Activated CD4-positive, alpha-beta memory T cell treated with anti-CD3 and anti-CD28 coated beads, Interleukin-2, amount 10 ng/mL, durations not matched to agents 7 days and 5 days (primary cell): ENCODE measurements at places on chromosomes 7 and 10.

DNA sequence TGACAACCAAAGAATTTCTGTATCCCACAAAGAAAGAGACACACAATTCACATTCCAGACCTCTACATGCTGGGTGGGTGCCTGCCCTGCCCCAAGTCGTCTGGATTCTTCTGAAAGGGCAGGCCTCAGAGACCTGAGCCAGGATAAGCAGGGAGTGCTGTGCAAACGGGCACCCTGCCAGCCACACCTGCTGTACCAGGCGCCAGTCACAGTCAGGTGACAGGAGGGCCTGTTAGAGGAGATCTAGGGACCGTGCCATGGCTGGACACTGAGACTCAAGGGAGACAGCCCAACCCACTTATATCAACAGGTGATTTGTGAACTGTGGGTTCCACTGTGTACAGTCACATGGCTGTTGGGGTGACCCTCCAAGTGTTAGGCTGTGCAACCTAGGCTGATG lies 103.1 kb upstream of the AFAP1L2 start:
- no peak for DNase-seq

DNA sequence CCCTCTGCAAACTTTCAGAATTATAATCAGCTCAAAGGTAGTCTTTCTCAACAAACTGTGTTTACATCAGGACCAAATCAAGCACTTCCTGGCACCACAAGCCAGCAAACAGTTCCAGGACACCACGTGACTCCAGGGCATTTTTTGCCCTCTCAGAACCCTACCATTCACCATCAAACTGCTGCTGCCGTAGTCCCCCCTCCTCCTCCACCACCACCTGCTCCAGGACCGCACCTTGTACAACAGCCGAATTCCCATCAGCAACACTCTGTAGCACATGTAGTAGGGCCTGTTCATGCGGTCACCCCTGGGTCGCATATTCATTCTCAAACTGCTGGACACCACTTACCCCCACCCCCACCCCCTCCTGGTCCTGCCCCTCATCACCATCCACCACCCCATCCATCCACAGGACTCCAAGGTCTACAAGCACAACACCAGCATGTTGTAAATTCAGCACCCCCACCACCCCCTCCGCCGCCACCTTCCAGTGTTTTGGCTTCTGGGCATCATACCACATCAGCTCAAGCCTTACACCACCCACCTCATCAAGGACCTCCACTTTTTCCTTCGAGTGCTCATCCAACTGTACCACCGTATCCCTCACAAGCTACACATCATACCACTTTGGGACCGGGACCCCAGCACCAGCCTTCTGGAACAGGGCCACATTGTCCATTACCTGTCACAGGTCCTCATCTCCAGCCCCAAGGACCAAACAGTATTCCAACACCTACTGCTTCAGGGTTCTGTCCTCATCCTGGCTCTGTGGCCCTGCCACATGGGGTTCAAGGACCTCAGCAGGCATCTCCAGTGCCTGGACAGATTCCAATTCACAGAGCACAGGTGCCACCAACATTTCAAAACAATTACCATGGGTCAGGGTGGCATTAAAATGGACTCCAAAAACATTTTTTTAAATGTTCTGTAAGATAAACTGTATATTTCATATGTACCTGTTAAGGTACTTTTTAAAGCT lies 98.7 kb downstream of the KMT2E start:
- DNase-seq: no peak

DNA sequence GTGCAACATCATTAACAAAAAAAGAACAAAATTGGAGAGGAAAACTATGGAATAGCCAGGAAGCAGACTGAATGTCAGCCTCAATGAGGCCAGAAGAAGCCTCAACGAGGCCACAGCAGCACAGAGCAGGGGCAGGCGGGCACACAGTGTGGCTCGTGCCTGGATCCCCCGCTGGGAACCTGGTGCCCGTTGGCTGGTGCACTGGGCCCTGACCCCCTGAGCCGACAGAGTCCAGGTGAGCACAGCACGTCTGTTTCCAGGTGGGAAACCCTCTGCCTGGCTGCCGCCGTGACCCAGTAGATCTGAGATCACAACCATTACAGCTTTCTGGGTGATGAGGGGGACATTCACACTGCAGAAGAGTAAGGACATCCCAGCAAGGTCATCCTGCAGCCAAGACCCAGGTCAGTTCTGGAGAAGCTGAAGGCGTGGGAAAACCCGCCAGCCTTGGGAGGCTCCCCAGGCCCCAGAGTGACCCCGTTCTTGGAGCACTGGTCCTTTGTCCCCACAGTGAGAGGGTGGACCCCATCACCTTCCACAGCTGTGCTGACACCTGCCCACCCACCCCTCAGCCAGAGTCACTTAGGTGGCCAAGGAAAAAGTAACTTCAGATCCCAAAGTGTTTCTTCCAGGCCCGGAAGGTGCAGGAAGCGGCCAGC lies 222.1 kb downstream of the ADARB2 start:
- no peak for DNase-seq

DNA sequence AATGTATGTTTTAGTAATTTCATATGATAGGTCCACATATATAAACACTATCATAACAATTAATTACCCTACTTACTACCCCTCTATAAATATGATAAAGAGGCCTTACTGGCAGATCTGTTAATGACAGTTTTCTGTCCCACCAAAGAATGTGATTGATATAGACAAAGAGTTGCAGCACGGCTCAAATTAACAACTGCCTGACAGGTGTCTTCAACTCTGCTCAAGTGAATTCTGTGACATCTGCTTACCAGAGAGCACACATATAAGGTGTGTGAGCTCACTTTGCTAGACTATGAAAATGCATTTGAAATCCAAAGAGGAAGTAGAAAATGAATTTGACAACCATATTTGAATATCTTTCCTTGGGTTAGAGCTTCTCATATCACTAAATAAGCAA lies 36.6 kb downstream of the CACNA2D1 start:
- DNase-seq: no peak

DNA sequence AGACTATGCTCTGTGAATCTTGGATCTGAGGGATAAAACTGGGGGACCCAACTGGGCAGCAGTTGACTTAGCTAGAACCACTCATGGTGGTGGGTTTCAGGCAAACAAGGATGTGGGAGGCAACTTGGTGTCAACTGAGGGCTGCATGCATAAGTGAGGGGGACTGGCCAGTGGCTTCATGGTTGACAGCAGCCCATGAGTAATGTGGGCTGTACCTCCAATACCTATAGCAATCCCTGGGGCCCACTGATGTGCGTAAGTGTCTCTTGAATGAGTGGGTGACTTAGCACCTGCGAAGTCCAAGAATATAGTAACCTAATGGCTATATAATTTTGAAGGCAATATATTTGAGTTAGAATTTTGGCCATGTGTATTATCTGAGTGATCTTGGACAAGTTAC lies 13.7 kb upstream of the MAP3K8 start:
- no peak for DNase-seq

DNA sequence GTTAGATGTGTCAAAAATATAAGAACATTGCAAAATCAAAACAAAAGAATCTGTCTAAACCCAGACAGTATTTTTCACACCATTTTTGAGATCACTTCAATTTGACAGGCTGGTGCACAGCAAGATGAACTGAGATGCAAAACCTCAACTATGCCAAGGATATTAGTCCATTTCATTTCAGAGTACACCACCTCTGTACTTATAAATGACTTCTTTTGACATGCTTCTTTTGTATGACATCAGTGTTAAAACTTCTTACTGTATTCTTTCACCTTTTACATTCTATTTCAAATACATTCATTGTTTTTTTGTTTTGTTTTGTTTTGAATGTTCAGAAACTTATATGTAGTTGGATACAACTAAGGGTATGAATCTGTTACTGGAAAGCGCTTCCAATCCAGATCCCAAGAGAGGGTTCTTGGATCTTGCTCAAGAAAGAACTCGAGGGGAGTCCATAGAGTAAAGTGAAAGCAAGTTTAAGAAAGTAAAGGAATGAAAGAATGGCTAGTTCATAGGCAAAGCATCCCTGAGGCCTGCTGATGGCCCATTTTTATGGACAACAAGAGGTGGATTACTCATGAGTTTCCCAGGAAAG lies 23.5 kb upstream of the GPR141 start:
- DNase-seq: no peak

- DNase-seq: no peak
Measured at GRCh38 chr10:70846795-70847194, 31.0 kb downstream of the SGPL1 start.

GRCh38 chr10:43839973-43840372 lies 191.3 kb upstream of the ZNF32 start:
- no peak for DNase-seq

DNA sequence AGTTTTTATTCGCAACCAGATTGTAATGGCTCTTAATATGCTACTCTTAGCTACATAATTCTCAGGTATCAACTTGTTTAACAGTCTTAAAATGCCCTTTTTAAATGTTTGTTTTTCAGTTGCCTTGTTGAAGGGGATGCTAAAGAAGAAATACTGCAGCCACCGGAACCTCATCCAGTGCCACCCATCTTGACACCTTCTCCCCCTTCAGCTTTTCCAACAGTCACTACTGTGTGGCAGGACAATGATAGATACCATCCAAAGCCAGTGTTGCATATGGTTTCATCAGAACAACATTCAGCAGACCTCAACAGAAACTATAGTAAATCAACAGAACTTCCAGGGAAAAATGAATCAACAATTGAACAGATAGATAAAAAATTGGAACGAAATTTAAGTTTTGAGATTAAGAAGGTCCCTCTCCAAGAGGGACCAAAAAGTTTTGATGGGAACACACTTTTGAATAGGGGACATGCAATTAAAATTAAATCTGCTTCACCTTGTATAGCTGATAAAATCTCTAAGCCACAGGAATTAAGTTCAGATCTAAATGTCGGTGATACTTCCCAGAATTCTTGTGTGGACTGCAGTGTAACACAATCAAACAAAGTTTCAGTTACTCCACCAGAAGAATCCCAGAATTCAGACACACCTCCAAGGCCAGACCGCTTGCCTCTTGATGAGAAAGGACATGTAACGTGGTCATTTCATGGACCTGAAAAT lies 69.5 kb upstream of the RSBN1L start:
- no peak for DNase-seq

- DNase-seq: no peak
Measured at GRCh38 chr7:45484094-45484493, 90.1 kb upstream of the ADCY1 start.

GRCh38 chr7:100013328-100013676 lies 2.1 kb upstream of the ZKSCAN1 start:
- DNase-seq: peak; percentile 34

DNA sequence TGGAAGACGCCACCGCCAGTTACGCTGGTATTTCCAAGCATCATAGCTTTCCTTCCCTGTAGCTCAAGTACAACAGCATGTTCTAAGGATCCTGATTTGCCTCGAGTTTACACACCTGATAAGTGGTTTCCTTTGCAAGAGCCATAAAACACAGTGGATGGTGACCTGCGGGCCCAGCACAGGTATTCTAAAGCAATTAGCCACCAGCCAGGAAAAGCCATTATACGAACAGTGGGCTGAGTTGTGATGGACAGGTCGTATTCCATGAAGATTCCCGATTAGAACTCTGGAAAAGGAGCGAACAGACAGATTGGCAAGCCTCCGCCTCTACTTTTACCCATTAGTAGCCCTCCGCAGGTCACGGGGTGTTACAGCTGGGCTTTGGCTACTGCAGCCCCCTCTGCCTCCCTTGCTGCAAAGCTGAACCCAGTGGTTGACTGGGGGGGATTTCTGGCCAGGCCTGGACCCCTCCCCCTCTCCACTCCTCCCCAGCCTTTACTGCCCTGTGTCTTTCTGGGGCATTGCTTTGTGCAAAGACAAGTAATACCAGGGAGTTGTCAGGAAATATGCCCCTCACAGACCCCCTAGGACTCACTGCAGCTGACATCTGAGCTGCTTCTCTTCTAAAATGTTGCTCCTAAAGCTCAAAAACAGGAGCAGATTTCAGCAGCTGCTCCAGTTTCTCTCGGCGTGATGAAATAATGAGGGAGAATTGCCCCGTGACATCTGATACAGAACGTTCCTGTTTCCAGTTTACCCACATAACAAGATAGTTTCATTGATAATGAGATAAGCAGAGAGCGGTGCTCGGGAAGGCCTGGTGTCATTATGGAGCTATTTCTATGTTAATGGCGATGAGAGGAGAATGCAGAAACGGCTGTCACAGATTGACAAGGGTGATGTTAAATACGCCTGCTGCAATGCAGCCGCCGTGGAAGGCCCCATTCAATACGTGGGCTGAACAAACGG lies 214.4 kb downstream of the CCSER2 start:
- DNase-seq: no peak

- DNase-seq: no peak
Measured at GRCh38 chr7:106736123-106736507, 75.2 kb upstream of the CCDC71L start.

GRCh38 chr7:80060218-80060806 lies 74.3 kb upstream of the GNAI1 start:
- DNase-seq: no peak

- no peak for DNase-seq
Measured at GRCh38 chr10:130047336-130047735, 63.3 kb downstream of the C10orf143 start.

GRCh38 chr10:78798976-78799730 lies 269.6 kb upstream of the ZMIZ1 start:
- no peak for DNase-seq

GRCh38 chr10:130491011-130491692 lies 355.0 kb downstream of the GLRX3 start:
- DNase-seq: no peak

DNA sequence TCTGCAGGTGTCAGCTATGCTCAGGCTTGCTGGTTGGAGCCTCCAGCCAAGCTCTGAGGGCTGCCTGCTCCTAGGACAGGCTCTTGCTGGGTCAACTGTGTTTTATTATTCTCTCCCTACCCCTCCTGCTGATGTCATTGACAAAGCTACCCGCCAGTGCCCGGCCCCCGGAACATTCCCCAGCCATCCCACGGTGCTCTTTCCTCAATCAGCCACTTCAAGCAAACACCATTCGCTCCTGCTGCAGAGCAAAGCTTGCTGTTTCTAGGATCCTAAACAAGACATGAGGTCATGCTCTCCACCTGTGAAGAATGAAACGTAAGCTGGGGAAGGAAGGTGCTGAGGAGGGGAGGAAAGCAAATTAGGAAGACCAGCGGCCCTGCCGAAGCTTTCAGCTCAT lies 2.1 kb upstream of the C10orf71 start:
- no peak for DNase-seq

DNA sequence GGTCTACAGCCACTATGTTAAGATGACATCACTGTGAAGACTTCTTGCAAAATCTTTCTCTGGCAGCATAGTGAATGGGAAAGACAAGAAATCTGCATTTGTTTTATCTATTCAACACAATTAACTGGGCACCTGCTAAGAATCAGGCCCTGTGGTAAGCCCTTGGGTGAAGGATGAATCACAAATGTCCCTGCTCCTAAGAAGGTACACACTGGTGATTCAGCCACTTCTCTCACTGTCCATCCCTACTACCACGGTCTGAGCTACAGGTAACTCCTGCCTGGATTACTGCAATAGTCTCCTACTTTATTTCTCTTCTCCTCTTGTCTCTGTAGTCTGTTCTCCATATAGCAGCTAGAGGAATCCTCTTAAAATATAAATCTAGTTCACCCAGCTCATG lies 116.1 kb downstream of the HIBADH start:
- DNase-seq: no peak
